ENCODE measurements at places on chromosomes 16 and 17.

DNA sequence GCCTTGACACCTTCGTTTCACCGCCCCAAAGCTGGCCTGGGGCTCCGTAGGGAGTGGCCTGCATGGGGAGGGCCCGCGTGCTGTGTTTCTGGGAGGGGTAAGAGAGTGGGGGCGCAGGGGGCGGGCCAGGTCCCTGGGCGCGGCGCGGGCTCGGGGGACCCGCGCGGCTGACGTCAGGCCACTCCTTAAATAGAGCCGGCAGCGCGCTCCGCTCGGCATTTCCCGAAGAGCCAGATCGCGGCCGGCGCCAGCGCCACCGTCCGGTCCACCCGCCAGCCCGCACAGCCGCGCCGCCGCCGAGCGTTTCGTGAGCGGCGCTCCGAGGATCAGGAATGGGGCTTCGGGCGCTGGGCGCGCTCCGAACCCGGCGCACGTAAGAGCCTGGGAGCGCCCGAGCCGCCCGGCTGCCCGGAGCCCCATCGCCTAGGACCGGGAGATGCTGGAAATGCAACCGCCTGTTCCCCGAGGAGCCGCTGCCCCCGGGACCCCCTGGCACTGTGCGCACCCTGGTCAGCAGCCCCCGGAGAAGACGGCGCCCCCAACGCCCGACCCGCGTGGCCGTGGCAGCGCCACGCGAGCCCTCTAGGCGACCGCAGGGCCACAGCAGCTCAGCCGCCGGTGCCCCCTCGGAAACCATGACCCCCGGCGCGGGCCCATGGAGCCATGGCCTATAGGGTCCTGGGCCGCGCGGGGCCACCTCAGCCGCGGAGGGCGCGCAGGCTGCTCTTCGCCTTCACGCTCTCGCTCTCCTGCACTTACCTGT, at the start of gene HS3ST2:
TSS of gene HS3ST2 (plus strand) at position 215 of the 763 bp plus-strand sequence. CDS start at position 664, 449 bp downstream.
- no peak for DNase-seq

- DNase-seq = no peak
Observed at GRCh38 chr16:3876695-3877094, 3.8 kb downstream of the CREBBP start.

- DNase-seq = no peak
Observed at GRCh38 chr17:41660221-41660711, 28.4 kb upstream of the EIF1 start.

GRCh38 chr16:22677024-22677830, 136.7 kb upstream of the HS3ST2 start:
- DNase-seq = no peak

GRCh38 chr16:66039793-66040192, 326.7 kb upstream of the CDH5 start:
- no peak for DNase-seq

GRCh38 chr17:8948462-8948861, 17.0 kb downstream of the PIK3R5 start:
- no peak for DNase-seq

- no peak for DNase-seq
Observed at GRCh38 chr17:2935632-2936031, 127.8 kb downstream of the OR1D5 start.

DNA sequence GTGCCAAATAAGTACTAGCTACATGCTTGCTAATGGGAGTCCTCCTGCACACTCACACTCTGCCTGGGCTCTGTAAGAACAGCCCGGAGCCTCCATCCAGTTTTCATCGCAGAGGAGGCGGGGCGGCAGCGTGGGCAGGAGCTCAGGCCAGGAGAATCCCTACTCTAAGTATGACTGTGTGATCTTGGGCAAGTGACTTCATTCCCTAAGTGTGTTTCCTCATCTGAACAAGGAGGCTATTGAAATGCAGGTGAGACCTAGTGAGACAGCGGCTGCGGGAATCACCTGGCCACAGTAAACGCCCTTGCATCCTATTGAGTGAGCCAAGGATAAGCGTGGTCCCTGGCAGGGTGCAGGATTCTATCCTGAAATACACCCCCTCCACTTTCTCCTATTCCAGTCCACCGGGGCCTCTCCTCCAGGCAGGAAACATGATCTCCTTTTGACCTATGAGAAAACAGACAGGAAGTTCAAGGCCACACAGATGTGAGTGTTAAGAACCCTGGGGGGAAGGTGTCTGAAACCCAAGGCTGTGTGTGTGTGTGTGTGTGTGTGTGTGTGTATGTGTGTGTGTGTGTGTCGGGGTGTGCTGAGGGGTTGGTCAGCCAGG, 5.2 kb upstream of the RAI1 start:
- no peak for DNase-seq

DNA sequence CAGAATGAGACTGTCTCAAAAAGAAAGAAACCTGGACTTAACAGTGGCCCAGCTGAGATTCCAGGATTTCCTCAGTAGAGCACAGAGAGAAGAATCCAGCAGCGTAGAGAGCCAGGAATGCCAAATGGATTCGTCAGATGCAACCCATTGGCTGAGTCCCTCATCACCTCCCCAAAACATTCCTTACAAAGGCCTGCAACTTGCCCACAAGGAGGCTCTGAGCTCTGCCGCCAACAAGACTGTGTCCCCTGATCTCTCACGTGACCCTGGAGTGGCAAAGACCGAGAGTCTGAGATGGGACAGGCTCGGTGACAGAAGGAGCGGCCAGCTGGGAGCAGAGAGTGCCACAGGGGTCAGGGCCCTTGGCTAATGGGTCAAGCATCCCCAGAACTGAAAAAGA, 6.9 kb upstream of the CHMP6 start:
- no peak for DNase-seq

DNA sequence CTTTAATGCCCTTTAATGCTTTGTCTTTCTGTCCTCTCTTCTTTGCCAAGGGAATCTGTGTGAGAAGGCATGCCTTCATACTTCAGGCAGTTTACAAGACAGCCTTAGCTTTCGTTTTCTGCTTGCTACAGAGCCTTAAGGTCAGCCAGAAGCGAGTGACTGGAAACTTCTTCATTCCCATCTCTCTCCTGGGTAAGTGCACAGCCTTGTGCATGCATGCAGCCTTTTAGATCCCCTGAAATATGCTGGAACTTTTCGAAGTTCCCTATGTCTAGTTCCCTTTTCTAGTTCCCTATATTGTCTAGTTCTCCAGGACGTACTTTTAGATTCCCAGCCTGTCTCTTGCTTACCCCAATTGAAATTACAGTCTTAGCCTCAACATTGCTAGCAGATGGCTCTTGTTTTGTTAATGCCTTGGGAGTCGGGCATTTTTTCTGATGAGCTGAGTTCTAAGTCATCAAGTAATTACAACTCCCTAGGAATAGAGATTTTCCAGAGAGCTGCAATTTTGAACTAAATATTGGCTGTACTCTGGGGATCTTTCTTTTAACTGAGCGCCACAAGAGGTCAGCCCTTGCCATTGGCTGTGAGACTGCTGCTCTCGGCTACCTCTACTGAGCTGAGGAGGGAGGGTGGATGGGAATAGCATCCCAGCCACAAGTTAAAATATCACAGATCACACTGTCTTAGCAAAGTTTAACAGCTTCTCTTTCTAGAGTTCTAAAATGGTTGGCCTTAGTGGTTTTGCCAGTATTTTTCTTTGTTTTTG, 22.7 kb upstream of the PPM1D start:
- DNase-seq = no peak

DNA sequence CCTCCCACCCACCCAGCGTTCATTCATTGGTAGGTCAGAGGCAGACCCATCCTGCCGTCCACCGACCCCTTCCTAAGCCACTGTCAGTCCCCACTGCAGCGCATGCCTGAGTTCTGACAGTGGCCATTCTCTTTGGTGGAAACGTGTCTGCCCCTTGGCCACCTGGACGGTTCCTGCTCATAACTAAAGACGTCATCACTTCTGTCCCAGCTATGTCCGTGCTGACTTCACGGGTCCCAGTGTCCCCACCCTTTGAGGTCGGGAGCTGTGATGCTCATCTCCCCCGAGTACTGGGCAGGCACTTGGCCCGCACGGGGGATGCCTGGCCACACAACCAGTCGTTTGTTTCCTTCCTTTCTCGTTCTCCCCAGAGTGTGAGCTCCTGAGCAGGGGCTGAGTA, 267.1 kb downstream of the C16orf95 start:
- DNase-seq = no peak

- DNase-seq = no peak
Observed at GRCh38 chr17:32882734-32883133, 5.8 kb upstream of the MYO1D start.

GRCh38 chr17:67506966-67507365, 129.9 kb downstream of the PITPNC1 start:
- DNase-seq = no peak

DNA sequence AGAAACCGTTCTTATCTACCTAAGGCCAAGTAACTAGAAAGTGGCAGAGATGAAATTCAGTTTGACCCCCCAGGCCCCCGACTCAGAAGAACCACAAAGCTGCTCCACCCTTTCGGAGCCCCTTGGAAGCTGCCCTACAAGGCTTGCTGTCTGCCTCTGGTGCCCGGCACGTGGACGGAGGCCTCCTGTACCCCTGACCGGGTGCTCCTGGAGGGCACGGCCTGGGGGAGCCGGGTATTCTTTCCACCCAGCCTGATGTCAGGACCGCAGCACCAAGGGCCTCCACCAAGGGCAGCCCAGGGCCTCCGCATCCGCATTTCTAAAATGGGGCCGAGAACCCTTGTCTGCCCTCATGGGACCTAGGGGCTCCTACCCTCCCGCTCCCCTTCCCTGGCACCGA, 15.5 kb upstream of the CRK start:
- no peak for DNase-seq

DNA sequence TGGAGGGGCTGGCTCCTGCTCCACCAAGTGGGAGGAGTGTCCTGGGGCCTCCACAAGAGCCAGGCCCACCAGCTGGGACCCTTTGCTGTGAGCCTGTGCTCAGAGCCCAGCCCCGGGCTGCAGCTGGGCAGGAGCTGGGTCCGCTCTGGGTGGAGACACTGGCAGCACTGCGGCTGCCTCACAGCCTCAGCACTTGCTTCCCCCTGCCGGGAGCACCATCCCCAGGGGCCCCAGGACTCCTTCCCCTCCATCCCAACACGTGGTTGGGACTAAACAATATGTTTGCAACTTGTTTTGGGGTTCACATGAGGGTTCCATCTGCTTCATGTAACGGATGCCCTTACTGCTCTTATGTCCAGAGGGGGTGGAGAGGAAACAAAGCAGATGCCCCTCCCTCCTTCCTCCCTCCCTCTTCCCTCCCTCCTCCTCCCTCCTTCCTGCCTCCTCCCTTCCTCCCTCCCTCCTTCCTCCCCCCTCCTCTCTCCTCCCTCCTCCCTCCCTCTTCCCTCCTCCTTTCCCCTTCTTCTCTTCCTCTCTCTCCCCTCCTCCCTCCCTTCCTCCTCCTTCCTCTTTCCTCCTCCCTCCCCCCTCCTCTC, 16.3 kb upstream of the CBFA2T3 start:
- no peak for DNase-seq

DNA sequence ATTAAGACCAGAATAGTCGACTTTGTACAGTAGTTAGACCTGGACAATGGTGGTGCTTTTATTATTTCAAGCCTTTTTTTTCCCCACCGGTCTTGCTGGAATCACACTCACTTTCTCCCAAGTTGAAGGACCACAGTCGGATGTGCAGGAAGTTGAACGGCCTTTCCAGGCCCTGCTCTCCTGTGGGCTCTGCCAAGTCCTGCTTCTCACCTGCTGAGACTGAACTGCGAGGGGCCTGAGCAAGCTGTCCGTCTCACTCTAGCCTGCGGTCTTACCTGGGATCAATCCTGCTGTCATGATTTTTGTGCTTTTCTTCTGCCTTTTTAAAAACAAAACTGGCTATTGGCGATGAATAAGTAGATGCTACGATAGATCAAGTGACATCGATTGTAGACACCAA, 1.3 kb downstream of the TLCD3A start:
- no peak for DNase-seq

DNA sequence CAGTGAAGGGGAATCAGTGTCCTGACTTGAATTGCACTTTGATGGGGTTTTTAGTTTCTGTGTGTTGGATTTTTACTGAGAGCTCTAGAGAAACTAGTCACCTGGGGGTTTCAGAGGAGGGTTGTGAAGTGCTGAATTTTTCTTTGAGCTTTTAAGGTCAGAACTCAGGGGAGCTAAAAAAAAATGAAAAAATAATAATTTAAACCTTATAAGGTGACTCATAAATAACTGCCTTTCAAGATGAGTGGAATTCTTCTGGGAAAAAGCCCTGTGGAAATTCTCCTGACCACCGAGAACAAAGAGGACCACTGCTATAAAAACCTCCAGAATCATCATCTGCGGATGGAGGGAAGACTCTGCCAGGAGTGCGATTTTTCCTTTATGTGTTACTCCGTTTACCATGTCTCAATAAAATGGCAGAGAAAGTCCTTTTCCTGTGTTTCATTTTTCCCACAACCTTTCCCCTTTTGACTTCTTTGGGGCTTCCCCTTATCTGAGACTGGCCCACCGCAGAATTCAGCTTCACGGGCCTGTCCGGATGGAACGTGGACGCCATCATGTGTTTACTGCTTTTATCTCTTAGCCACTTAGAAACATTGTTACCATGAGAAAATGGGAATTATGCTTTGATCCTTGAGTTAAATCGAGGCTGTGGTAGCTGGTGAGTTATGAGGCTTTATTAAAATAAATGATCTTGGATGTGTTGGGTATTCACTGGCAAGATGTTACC, 39.7 kb downstream of the RPTOR start:
- no peak for DNase-seq

DNA sequence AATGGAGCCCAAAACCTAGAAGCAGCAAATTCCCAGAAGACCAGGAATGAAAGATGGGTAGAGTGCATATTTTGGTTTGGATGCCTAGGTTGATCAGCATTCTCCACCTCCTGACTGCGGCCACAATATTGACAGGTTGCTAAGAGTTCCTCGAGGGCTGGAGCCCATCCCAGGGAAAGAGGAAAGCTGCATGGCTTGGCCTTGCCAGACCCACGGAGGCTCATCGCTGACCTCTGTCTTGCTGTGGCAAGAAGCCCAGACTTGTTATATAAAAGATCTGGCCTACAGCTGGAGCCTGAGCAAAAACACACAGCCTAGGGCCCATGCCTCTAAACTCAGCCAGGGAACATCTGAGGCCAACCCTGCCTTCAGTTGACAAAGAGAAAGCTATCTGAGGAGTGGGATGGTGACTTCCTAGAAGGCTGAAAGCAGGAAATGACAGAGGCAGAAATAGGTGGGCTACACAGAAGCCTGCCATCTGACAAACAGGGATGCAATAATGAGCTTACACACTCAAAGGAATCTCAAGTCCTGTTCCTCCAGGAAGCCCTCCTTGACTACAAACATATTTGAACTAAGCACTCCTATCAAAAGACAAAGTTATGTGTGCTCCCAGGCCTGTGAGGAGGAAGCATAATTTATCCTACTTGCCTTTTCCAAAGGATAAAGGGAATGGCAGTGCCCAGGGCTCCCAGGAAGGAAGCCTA, 22.5 kb upstream of the SLC35B1 start:
- peak; percentile 60 for DNase-seq

- no peak for DNase-seq
Observed at GRCh38 chr17:74028354-74029116, 174.9 kb upstream of the RPL38 start.

DNA sequence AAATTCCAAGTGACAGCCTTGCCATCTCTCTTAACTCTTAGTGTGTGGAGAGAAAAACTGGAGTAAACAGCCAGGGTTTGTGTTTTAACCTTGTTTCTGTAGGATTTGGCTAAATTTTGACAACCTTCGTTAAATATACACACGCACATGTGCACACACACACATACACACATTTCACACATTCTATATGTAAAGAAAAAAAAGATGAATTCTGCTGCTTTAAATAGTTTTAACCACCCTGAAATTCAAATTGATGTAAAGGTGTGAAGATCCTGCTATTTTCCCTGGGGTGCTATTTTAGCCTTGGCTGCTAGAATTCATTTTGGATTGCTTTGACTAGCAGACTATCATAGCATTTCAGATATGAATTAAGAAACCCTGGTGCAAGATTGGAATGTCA, 191.9 kb downstream of the FTO start:
- DNase-seq = no peak

GRCh38 chr17:67542219-67543114, 165.4 kb downstream of the PITPNC1 start:
- DNase-seq = no peak

GRCh38 chr17:4625181-4625617, 16.3 kb downstream of the ALOX15 start:
- DNase-seq = no peak

Measured in cerebellar nuclear complex (tissue), 1 donor.